Stimulated activated memory B cell treated with anti-CD40 and anti-IgM and Interleukin-4, amounts not matched to agents 10 μg/mL and 1 μg/mL and 100 μg/mL, for 72 hours (primary cell): ENCODE measurements at places on chromosomes 1 and 21.

DNA sequence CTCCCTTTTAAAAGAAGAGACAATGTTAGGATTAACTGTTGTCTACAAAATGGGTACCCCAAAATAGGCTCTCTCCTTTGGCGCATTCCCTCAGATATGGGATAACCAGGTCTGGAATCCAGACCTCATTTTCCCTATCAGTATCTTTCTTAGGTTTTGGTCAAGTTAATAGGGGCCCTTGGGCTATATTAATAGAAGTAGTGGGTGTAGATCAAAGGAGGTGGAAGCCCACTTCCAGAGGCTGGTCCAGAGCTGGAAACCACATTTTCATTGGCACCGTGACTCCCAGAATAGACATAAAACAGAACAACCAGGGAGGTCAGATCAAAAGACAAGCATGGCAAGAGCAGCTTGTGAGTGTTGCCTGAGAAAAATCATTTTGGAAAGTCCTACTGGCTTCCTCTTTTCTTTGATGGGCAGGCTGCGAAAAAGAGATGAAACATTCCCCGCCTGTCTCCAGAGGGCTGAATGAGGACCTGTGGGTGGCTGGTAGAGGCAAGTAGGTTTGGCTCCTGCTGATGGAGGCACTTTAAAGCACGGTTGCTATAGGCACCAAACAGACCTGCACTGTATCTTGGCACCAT lies 25.8 kb upstream of the KIF21B start:
- ATAC-seq: no peak

GRCh38 chr1:1334835-1335234 lies 3.8 kb downstream of the TAS1R3 start:
- no peak for ATAC-seq

DNA sequence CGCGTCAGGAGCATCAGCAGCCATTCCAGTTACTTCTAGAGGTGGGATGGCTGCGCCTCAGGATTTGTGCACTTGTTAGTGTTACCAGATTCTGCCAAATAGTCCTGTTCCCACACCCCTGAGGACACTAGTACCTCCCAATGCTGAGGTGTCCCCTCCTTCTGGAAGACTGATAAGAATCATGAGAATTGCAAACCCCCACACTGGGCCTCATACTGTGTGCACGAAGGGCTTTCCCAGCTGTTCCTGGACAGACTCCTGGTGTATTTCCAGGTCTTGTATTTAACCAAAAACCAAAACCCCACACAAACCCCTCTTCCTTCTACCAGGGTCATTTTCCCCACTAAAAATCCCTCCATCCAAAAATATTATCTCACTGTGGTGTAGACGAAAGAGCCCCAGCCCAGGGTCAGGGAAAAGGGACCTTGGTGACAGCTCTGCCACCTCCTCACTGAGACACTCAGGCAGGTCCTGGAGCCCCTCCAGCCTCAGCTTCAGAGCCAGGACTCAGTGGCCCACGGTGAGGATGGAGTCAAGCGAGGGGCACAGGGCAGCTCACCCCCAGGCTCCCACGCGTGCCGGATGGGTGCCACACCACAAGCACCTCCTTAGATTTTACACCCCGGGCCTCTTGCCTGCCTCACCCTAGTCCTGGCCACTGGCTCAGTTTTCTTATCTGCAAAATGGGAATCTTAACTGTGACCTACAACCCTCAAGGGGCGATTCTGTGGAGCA lies 131.4 kb upstream of the RUNX3 start:
- ATAC-seq: no peak

- peak; percentile 75 for ATAC-seq
Measured at GRCh38 chr1:245621589-245621988, 466.8 kb downstream of the KIF26B start.

DNA sequence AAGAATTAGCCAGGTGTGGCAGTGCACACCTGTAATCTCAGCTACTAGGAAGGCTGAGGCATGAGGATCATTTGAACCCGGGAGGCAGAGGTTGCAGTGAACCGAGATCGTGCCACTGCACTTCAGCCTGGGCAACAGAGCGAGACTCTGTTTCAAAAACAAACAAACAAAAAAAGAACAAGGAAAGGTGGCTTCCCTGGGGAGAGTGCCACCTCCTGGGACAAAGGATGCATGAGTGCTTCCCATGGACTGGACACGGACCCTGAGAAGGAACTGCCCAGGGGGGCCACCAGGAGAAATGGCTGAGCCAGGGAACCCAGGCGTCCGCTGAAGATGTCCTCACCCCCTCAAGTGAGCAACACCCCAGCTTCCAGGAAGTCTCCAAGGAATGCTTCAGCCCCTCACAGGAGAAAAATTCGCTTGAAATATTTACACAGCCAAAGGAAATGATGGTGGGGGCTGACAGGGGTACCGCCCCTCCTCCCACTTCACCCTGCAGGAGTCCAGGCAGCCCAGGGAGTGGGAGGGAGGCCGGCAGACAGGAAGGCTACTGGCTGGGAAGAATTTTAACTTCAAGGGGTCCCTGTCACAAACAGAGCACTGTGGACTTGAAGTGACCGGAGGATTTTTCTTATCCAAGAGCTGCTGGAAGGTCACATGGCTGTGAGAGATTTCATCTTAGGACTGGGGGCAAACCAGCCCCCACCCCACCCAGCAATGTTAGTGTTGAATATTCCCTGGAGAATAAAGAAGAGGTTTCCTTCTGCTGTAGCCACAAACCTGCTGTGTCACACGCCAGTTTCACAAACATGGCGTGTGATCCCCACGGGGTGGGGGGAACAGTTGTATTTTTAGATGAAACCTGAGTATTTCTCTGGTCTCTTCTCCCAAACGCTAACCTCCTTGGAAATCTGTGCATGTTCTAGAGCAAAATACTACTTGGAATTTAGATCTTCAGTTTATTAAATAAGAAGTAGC lies 90.8 kb upstream of the SLC25A33 start:
- ATAC-seq: no peak

- no peak for ATAC-seq
Measured at GRCh38 chr1:50681931-50682330, 258.7 kb upstream of the DMRTA2 start.

GRCh38 chr1:18009478-18009961 lies 98.1 kb upstream of the IGSF21 start:
- no peak for ATAC-seq

DNA sequence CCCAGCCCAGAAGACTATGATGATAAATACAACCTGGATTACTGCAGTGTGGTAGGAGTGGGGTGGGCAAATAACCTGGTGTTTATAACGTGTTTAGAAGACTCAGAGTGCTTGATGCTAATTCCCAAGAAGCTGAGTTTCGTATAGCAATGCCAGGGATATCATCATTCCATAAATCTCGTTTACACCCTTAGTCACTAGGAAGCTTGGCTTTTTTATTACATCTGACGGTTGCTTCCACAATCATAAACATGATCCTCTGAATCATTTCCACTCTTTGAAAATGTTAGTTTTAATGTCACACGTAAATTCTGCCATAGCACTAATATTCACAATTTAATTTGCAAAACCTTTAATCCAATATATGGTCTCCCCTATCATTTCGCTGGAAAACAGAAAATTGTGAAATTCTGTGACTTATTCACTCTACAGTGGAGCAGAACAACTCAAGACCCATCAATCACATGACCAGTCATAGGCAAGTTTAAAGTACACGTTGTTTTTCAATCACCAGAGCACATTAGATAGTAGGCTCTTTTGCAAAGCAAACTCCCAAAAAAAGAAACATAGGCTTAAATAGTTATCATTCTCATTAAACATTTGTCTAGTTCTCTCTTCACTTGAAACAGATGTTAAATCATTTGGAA lies 321.0 kb downstream of the LTN1 start:
- no peak for ATAC-seq

DNA sequence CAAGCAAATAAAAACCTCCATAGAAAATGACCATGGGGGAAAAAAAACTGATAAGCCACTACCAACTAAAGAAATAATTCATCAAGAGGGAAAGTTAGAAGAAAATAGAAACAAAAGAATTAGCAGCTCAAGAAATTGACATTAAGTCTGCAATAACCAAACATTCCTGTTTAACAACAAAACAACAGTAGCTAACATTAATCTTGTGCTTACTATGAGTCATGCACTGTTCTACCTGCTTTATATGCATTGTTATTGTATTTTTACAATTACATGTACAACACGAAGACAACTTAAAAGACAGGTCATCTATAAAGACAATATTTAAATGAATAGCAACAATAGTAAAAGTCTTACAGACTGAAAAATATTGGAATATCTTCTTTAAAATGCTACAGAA lies 34.4 kb upstream of the LRRC7 start:
- ATAC-seq: no peak

DNA sequence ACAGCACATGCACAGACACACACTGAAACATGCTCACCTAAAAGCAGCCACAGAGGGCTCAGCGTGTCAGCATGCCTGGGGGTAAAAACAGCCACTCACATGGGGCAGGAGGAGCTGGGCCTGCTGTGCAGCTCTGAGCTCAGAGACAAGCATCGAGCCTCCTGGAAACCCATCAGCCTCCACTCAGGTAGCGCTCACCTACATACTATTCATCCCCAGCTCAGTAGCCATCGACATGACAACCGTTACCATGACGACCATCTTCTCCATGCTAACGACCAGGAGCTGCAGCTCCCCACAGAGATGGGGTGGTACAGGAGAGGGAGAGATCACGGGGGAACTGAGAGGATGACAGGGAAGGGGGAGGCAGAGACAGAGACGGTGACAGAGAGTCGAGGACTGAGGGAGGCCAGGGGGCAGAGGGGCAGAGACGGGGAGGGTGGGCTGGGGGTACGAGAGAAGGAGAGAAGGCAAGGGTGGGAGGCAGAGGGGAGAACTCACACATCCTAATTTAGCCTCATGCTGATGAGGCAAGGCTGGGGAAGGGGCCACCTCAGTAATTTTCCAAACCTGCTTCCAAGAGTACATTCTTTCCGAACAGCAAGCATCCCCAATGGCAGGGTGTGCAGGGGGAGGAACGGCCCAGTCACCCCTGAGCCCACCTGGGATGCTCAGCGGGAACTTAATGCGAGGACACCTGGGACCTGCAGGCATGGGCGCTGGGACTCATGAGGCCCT lies 28.4 kb downstream of the SDC3 start:
- no peak for ATAC-seq

GRCh38 chr1:162151900-162152829 lies 82.7 kb downstream of the NOS1AP start:
- peak; percentile 85 for ATAC-seq
